Osteocyte (in vitro differentiated cells): ENCODE measurements at places on chromosomes 4 and X. TPM values are rescaled to one million over a fixed set of nuclear protein-coding genes. Genes with fewer than 3 reads are reported as not detected.

- no peaks in the 10 kb centered on the region for H3K36me3 ChIP-seq
- H3K27me3 ChIP-seq, result peaks cover 39% of the 10 kb centered on the region
- no peak overlapping the region for H3K27ac ChIP-seq
- no peak overlapping the region for H3K4me3 ChIP-seq
- H3K4me1 ChIP-seq, result peaks cover 4% of the 10 kb centered on the region
These were observed 50.6 kb downstream of the LGI2 start for GRCh38 chr4:24980064-24980690.

GRCh38 chr4:157128395-157128794 lies 52.4 kb downstream of the GLRB start:
- H3K4me1 ChIP-seq, result peaks cover 15% of the 10 kb centered on the region
- no peak overlapping the region for H3K4me3 ChIP-seq
- H3K27ac ChIP-seq, result no peak overlapping the region
- H3K36me3 ChIP-seq, result peaks cover 7% of the 10 kb centered on the region

DIPK2B gene
- not detected in 2 replicates for total RNA-seq

DNA sequence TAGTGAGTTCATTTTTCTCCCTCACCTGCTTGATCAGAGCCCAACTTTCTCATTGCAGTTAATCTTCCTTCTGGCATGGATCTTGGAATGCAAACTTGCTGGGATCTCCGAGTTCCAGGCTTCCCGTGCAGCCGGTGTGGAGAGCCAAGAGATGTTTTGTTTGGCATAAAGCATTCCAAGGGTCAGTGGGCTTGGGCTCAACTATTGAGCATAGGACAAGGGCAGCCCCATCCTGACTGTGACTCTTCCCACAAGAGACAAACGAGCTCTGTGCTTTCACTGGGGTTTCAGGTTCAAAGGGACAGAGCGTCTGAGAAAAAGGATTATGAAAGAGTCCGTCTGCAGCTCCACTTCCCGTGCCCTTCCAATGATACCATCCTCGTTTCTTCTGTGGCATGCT lies 10.5 kb downstream of the TLR7 start:
- H3K4me3 ChIP-seq, result no peak overlapping the region
- H3K27me3 ChIP-seq, result no peaks in the 10 kb centered on the region
- no peak for DNase-seq
- H3K36me3 ChIP-seq, result no peaks in the 10 kb centered on the region
- no peaks in the 10 kb centered on the region for H3K4me1 ChIP-seq

DNA sequence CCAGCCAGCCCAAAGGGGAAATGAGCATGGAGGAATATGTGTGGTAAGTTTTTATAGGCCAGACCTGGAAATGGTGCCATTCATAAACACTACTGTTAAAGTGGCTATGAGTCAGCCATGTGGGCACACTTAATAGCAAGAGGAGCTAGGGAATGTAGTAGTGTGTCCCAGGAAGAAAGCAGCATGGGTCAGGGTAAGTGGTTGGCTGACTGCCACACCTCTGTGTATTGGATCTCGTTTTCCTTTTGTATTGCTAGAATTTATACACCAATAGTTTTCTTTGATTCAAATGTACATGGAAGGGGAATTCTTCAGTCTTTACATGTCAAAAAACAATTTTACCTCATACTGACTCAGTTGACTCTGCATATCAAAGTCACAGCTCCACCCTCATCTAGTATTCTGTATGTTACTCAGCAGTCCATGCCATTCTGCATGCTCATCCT lies 22.9 kb upstream of the SGMS2 start:
- DNase-seq, result no peak
- H3K27me3 ChIP-seq, result peaks cover 22% of the 10 kb centered on the region
- H3K4me3 ChIP-seq, result no peak overlapping the region
- peaks cover 14% of the 10 kb centered on the region for H3K4me1 ChIP-seq

DNA sequence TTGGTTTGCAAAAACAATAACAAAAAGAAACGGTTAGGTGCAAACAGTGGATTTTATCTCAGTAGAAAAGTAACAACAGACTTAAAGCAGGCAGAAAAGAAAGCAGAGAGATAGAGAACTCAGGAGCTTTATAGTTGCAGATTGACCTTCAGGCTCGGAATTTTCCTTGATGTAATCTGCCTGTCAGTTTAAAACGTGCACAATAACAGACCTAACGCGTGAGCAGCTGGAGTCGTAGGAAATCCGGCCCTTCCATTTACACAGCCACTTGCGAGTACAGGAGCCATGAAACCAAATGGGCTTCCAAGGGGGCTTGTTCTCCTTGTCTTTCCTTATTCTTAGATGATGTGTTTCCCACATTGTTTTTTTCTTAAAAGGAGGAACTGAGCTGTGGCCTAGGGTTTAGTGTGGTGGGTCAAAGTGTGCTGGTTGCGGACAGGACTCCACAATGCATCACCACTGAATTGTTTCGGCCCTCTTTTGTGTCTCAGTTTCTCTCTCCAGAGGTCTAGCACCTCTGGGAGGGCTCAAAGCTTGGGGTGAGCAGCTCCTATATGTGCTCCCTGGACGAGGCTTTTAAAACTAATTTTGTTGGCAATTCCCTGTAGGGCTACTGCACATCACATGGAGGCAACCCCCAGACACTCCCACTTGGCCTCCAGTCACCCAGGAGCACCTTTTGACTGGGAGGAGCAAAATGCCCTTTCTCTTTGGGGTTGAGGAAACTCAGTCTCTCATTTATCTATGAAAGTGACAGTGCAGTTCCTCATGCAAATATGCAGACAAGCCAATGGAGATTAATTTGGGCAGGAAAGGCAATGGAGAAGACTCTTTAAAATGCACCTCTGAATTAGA lies 13.9 kb upstream of the MPP1 start:
- H3K4me3 ChIP-seq, result no peak overlapping the region
- H3K4me1 ChIP-seq, result no peaks in the 10 kb centered on the region
- peaks cover 27% of the 10 kb centered on the region for H3K27me3 ChIP-seq
- H3K27ac ChIP-seq, result no peak overlapping the region

FAM53A gene
- 6.2 and 9.5 TPM in 2 replicates for total RNA-seq

AFM gene
- total RNA-seq, result not detected in 2 replicates
